ENCODE measurements at places on chromosomes 16 and 17.

DNA sequence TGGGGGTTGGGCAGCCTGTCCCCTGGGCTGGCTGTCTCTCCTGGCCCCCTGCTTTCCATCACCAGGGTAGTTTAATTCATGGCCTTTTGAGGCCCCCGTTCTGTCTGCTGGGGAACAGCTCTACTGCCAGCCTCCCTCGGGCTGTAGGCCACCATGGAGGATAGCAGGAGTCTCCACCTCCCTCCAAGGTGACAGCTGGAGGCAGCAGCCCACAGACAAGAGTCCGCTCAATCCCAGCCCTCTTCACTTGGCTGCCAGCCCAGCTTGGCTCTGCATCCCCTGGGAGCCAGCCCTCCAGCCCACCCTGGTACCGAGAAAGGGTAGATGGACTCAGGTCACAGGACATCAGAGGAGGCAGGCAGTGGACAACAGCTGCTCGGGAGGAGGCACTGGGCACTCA lies 194.6 kb upstream of the SDK2 start:
- DNase-seq = no peak

- DNase-seq = no peak
Observed at GRCh38 chr17:1484060-1484535, 8.4 kb downstream of the MYO1C start.

DNA sequence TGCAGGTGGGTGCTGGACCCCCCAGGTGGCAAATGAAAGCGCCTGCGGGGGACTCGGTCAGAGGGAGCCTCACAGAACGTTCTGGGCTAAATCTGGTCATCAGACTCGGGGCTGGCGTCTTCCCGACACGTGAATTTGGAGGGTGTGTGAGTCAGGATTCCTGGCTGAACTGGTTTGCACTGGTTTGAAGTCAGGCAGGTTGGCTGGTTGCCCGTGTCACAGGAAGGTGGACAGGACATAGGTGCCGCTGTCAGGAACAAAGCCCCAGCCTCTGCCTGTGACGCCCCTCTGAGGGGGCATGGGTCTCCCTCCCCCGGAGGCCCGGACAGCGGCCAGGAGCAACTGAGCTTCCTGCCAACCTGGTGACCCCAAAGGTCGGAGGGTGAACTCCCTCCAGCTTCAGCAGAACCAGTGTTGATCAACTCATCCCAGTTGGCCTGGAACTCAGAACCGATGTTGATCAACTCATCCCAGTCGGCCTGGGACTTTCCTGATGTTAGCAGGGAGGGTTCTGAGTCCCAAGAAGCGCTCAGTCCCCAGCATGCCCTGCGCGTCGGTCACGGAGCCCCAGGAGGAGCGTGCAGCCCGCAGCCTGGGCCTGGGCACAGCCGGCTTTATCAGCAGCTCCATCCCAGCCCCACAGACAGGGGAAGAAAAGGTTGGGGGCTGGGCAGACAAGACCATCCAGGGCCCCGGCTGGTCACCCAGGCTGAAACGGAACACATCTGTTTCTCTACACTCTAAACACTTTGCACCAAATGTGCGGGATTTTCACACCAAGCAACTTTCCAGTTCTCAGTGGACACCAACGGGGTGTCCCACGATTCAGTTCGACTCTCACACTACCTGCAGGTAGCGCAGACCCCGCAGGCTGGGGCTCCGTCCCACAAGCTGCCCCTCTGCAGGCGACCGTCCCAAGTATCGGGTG lies 14.4 kb upstream of the METRNL start:
- DNase-seq = peak; percentile 23

DNA sequence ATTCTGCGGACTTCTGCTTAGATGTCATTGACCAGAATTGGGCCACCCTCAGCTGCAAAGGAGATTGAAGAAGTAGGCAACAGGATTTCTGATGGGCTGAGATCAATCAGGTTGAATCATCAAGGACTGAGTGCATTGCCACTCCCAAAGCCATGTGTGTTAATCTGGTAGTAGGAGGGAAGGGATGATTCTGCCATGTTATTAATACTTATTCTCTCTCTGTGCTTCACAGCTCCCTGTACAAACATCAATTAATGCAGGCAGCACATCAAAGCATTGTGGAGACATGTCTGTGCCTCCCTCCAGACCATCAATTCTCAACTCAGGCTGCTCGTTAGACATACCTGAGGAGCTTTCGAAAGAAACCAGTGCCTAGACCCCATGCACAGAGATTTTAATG lies 11.6 kb downstream of the LRRC3C start:
- no peak for DNase-seq

GRCh38 chr17:29216181-29216580 lies 30.5 kb upstream of the CRYBA1 start:
- DNase-seq = no peak

DNA sequence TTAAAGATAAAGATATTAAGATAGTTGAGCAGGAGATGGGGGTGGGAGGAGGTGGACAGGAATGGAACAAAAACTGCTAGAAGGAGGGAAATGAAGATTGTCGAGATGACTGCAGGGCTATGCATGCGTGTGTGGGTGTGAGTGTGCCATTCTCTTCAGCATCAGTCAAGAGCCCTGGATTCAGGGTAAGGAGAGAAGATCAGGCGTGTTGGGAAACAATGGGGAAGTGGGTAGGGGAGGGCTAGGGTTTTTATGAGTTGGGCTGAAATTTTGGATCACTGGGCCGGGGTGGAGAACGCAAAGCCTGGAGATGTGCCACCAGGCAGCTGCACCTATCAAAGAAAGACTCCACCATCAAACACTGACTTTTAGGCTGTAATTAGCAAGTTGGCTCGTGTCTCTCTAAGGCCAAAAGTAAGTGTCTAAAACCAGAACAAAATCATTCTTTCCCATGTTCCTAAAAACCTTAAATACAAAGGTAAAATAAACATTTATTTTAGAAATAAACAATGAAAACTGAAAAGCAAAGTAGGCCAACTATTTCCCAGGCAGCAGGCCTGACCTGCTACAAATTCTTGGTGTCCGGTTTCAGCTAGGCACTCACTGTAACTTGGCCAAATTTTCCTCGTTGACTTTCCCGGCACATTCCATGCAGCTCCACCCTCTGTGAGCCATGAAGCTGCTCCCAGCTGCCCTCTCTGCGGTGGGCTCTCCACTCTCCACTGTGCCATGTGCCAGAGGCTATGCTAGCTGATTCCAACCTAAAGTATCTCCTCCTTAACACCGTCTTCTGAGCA lies 4.2 kb downstream of the CDRT4 start:
- DNase-seq = no peak

GRCh38 chr17:74513987-74514631 lies 17.2 kb downstream of the CD300LB start:
- DNase-seq = peak; percentile 33

DNA sequence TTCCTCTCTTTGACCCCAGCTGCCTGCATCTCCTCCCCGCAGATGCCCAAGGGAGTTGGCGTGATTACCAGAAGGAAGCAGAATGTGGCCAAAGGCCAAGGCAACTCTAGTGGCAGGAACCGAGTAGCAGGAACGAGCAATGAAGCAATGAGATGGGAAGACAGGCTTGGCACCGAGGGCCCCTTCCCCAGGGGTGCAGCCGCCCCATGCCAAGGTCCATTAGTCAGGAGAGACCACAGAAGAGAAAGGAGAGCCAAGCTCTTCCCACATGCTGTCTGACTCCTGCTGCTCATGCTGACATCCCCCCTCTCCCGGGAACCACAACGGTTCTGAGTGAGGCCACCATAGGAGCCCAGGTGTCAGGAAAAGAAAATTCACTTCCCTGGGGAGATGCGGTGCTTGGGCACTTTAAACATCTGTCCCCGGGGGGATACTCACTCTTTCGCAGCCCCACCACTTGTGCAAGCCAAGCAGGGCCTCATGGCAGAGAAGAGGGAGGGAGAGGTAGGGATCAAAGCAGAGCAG lies 67.4 kb downstream of the MYO18A start:
- DNase-seq = peak; percentile 39

GRCh38 chr17:41549596-41550039 lies 21.5 kb upstream of the KRT19 start:
- DNase-seq = no peak

- no peak for DNase-seq
Observed at GRCh38 chr17:43003542-43004172, 2.9 kb upstream of the IFI35 start.

GRCh38 chr16:78353640-78354275 lies 254.3 kb downstream of the WWOX start:
- DNase-seq = no peak

GRCh38 chr17:63774969-63775265 lies 947 bp downstream of the DDX42 start:
- no peak for DNase-seq

DNA sequence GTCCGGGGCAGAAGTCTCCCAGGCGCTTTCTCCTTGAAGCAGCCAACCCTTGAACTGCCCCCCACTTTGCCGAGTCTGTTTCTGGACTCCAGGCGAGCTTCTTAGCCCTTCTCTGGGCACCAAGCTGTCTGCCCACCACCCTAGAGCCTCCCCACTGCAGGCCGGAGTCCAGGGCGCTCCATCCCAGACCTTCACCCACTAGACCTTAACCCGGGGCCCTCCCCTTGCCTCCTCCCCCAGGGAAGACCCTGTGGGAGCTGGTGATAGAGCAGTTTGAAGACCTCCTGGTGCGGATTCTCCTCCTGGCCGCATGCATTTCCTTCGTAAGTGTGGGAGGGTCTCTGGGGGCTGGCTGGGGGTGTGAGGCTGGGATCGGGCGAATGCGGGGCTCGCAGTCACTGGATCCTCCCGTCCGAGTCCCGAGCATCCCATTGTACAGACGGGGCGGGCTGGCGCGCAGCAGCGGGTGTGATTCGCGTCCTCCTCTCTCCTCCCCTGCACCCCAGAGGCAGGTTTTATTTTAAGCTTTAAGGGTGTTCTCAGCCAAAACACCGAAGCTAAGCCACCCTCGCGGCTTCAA lies 1.1 kb downstream of the ATP2A1 start:
- DNase-seq = no peak

GRCh38 chr16:20747030-20747816 lies 5.6 kb upstream of the THUMPD1 start:
- DNase-seq = no peak

- no peak for DNase-seq
Observed at GRCh38 chr17:78493450-78493849, 83.7 kb downstream of the DNAH17 start.

- DNase-seq = no peak
Observed at GRCh38 chr17:28958820-28959455, 7.6 kb upstream of the PHF12 start.

GRCh38 chr16:47787696-47788095 lies 326.6 kb downstream of the PHKB start:
- no peak for DNase-seq

DNA sequence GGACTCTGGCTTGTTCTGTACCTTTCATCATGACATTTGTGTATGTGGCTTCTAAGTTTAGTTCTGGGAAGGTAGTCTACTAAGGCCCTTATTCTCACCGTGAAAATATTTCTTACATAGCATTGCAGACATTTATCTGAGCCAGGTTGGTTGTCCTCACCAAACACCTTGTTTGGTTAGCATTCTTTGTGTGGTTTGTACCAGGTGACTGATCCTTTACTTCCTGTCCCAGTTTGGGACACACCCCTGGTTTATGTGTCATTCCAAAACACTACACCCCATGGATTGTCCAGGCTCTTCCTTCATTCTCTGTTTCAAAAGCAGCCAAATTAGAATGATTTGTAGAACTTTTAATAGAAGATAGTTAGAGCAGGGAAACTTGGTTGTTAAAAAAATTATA lies 23.2 kb upstream of the DUSP14 start:
- no peak for DNase-seq

DNA sequence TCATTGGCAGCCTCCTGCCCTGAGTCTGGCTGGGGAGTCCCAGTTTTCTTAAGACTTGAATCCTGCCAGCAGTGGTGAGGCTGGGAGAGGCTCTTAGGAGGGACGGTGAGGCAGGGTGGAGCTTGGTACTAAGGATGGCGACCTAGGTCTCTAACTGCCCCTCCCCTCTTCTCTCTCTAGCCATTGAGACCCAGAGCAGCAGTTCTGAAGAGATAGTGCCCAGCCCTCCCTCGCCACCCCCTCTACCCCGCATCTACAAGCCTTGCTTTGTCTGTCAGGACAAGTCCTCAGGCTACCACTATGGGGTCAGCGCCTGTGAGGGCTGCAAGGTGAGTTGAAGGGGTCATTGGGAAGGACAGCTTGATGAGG lies 16.4 kb downstream of the GJD3 start:
- DNase-seq = peak; percentile 58

DNA sequence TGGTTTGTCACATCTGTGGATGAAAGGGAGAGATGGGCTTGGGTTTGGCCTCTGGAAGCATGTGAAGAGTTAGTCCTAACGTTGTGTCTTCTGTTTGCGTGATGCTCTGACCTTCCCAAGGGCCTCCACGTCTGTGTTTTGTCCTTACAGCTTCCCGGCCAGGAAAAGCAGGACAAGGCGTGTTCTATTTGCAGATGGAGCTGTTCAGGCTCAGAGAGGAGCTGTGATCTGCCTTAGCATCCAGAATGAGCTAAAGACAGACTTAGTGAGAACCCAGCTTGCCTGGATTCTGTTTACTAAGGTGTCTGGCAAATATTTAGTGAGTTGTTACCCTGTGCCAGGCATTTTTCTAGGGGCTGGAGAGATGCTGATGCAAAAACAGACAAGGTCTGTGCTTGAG lies 282.1 kb downstream of the CBLN1 start:
- no peak for DNase-seq

- no peak for DNase-seq
Observed at GRCh38 chr17:61568219-61569072, 22.6 kb downstream of the NACA2 start.

DNA sequence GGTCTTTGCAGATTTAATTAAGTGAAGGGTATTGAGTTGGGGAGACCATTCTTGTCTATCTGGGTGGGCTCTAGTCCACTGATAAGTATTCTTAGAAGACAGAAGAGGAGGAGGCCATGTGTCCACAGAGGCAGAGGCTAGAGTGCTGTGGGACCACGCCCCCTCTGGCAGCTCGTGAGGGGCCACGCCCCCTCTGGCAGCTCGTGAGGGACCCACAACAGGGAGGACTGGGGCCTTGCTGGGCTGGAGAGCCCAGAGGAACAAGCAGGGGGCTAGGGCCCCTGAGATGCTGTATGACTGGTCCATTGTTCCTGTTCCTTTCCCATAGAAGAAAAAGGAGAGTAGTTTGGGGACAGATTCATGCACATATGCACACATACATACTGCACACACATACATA lies 106.8 kb downstream of the METRNL start:
- DNase-seq = no peak

DNA sequence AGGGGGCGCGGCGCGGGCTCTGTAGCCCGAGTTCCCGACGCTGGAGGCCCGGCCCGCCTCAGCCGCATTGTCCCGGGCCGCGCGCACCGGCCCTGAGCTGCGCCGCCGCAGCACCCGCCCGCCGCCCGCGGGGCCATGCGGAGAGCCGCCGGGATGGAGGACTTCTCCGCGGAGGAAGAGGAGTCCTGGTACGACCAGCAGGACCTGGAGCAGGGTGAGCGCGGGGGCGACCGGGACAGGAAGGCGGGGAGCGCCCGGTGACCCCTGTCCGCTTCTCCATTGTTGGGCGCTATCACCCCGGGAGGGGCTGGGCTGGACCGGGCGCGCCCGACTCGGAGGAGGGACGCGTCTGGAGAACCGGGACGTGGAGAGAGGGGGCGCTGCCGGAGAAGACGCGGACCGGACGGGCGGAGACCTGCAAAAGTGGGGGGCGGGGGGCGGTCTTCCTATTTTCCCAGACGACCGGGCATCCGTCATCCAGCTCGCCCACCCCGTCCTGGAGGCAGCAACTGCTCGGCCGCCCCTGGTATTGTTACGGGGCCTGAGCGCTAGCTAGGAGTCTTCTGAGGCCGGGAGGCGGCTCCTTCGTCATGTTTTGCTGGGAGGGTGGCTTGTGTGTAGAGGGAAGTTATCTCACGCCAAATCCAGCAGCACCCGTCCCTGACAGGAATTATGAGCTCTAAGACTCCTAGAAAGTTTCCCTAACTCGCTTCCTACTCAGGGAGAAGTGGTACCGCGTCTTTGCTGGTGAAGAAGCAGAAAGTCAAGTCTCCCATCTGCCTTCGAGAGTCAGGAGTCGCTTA lies 678 bp downstream of the CDR2L start:
- DNase-seq = peak; percentile 88

GRCh38 chr16:11136600-11136999 lies 119.4 kb downstream of the SOCS1 start:
- DNase-seq = no peak
